ENCODE measurements at places on chromosomes 3 and 15.

DNA sequence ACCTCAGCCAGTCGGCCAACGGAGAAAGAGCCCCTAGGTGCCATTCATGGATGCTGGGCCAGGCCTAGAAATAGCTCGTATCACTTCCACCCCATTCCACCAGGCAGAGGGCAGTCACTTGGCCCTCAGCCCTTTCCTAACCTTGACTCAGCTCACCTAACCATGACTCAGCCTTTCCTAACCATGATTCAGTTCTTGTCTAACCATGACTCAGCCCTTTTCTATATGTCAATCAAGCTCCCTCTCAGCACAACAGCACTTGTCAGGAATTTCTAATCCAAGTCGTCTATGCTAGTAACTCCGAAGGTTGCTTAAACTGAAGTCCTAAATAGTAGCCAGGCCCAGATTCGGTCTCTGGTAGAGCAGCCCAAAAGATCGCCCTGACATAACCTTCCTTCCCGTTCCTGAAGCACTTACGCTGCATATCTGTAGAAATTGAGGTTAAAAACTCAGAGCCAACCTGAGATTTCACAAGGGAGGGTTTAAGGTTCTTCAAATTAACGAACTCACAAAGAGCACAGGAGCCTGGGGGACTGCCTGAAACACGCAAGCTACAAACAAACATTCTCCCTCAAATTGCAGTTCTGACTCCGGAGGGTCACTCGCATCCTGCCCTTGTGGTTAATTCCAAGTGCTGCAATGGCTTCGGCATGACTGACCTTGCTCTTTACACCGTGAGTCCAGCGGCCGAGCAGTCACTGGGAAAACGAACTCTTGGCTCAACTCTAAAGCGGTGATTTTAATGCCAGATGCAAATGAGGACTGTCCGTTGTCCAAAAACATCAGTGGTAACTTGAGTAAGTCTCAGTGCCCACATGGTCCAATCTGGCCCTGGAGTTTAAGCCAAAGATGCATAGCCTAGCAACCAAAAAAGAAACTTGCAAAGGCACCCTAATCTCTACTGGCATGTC, 99.9 kb downstream of the ADAMTS17 start:
- H3K36me3 ChIP-seq = no peaks in the 10 kb centered on the region
- no peak for DNase-seq
- H3K4me3 ChIP-seq = no peak overlapping the region
- no peak overlapping the region for H3K27ac ChIP-seq
- peaks cover 4% of the 10 kb centered on the region for H3K4me1 ChIP-seq

- no peaks in the 10 kb centered on the region for H3K4me1 ChIP-seq
Observed at GRCh38 chr3:167251678-167252077, 128.4 kb downstream of the ZBBX start.

DNA sequence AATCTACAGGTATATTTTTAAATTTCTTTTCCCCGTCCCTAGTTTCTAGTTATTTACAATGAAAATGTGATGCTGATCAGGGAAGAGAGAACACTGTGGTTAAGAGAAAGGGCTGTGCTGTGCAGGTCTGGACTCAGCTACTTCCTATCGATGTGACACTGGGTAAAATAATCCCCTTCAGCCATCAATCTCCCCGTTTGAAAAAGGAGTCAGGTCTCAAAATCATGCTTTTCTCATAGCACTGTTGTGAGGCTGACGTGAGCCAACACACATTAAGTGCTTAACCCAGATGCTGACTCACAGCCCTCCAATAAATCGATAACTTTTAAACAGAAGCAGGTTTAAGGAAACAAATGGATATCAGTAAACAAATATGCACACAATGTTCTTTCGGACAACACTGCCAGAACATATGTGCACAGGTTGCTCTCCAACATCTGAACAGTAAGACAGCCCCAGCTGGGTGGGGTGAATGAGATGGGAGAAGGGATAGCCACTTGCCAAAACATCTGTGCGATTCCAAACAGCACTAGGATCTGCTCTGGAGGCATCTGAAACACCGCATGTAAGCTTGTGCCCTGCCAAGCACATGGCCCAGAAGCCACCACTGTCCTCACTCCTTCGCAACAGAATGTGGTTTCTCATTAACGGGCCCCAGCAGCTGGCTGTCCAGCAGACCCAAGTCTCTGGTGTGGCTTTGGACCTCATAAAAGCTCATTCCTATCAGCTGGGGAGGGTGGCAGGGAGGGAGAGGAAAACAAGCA, 143.2 kb upstream of the PRICKLE2 start:
- H3K4me1 ChIP-seq = no peaks in the 10 kb centered on the region
- H3K27me3 ChIP-seq = no peaks in the 10 kb centered on the region
- no peak for DNase-seq
- no peak overlapping the region for H3K4me3 ChIP-seq

- H3K4me3 ChIP-seq = no peak overlapping the region
- no peak for DNase-seq
Observed at GRCh38 chr3:191269289-191270085, 59.7 kb upstream of the CCDC50 start.

Measured in trophoblast cell (in vitro differentiated cells and primary cell).